ENCODE measurements at places on chromosomes 3 and 15.

GRCh38 chr15:68981941-68982340, 32.6 kb upstream of the NOX5 start:
- DNase-seq: no peak

DNA sequence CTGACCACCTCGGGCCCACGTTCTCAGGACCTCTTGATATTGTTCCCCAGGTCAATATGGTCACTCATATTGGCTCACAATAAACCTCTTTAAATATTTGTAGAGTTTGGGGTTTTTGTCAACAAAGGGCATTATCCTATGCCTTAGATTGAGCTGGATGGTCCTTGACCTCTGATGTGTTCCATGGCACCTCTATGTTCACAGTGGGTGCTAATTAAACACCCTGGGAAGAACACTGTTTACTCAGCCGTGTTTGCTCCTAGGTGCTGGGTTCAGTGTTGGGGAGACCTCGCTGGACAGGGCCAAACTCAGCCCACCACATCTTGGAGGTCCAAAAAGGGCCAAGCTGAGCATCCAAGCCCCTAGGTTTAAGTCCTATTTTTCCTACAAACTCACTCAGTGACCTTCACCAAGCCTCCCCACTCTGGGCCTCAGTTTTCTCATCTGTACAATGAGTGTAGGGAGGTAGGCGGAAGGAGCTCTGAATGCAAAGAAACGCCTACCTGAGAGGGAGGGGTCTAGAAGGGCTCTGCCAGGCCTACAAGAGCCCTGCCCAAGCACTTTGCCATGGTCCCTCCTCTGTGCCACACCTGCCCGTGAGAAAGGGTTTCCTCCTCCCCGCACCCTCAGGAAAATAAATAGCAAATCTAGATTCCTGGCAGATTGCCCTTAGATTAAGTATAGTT, 7.2 kb downstream of the FAM174B start:
- DNase-seq: no peak

DNA sequence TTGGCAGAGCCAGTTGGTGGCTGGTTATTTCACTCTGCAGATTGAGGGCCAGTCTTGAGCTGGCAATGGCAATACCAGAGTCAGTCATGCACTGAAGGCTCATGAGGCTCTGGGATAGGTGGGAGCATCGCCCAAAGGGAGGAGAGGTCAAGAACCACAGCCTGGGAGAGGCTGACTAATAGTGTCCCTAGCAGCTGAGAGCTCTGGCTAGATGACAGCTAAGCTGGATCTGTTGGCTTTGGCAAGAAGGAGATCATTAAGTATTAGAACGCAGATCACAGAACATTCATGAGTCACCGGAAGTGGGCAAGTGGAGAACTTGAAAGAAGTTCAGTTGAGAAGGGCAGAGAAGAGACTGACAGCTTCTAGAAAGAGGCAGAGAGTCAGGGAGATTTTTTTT, 521.1 kb downstream of the NR2F2 start:
- DNase-seq: no peak

GRCh38 chr15:60626051-60626450, 147.1 kb upstream of the ICE2 start:
- DNase-seq: no peak

DNA sequence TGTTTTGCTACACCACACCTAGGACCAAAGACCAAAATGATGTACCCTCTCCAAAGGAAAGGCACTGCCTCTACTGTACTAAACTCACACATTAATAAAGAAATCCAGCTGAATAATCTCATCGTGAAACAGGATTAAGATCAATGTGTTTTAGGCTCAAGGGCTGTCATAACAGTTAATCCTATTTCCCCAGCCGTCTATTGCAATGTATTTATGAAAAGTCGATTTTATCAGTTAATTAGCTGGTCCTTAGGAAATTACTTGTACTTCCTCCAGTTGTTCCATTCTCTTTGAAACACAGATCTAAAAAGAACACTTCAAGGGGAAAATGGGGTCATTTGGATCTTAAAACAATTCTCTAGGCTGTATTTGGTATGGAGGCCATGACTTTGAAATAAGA, 8.5 kb downstream of the ETV5 start:
- DNase-seq: no peak

- DNase-seq: no peak
Measured at GRCh38 chr3:66830301-66830700, 167.8 kb upstream of the KBTBD8 start.

- DNase-seq: no peak
Measured at GRCh38 chr3:108103040-108103751, 12.4 kb upstream of the CD47 start.

DNA sequence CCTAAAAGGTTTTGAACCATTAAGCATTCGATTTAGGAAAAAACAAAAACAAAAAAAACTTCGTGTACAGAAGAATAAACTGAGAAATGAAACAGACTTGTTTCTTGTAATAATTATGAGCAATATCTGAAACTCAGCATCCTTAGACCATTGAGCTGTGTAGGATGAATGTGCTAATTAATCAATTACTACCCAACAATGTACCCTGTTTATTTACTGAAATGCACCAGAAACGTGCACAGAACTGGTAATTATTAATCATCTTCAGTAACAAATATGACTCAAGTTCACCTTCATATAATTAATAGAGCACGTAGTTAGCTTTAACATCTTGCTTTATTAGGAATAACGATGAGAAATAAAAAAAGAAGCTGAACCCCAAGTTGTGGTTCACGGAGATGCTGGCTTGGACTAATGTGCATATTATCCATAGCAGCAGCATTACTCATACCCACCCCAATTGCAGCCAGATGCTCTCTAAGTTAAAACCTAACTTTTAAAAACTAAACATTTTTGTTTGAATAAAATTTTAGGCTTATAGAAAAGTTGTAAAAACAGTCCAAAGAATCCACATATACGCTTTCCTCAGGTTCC, 10.2 kb upstream of the C15orf61 start:
- DNase-seq: no peak

DNA sequence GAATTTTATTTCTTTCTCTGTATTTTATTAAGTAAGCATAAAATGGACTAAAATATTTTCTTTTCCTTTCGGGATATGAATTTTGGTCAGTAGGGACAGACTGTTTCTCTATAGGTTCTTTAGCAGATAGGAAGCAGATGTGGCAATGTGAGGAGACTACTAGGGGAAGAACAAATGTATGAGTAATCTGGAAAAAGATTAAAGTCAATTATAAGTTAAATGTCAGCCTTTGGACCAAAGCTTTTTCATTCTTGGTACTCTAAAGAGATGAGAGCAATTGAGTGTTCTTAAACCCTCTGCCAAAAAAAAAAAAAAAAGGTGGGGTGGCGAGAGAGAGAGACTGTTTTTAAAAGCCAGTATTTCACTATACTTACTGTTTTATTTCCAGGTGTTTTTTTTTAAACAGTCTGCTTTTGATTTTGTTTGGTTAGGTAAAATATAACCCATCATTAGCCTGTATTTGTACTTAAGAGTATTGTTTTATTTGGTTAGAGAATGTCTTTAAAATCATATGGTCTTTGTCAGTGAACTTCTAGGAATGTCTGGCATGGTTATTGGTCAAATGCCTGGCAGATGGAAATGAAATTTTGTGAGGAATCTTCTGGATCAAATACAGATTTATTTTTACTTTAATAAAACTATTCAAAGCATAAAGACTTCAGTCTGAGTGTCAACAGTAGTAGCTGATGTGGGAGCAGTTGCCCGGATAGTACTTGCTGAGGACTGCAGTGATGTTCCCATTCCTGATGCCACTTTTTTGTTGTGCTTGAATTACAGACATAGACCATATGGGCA, 63.8 kb downstream of the LRRC49 start:
- DNase-seq: no peak

DNA sequence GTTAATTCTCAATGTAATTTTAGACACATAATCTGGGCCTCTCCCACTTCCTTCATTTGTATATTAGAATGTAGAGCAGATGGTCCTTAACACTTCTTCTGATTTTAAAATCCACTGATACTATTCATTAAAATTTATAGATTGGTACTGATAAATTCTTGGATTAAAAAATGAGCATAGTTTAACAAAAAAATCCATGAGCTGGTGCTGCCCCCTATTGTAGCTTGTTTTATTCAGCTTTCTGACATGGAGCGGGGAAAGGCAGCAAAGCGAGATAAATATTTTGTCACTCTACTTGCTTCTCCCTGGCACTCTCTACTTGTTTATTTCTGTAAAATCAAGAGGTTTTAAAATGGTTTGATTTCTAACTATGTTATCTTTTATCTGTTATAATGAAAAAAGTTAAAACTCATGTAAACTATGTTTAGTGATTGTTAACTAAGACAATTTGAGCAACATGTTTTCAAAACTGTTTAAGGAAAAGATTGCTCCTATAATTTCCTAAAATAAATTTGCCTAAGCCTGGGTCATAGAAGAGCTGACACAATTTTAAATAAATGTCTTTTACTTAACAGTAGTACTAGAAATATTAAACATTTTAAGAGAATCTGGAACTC, 26.5 kb upstream of the PLOD2 start:
- DNase-seq: peak; percentile 21

DNA sequence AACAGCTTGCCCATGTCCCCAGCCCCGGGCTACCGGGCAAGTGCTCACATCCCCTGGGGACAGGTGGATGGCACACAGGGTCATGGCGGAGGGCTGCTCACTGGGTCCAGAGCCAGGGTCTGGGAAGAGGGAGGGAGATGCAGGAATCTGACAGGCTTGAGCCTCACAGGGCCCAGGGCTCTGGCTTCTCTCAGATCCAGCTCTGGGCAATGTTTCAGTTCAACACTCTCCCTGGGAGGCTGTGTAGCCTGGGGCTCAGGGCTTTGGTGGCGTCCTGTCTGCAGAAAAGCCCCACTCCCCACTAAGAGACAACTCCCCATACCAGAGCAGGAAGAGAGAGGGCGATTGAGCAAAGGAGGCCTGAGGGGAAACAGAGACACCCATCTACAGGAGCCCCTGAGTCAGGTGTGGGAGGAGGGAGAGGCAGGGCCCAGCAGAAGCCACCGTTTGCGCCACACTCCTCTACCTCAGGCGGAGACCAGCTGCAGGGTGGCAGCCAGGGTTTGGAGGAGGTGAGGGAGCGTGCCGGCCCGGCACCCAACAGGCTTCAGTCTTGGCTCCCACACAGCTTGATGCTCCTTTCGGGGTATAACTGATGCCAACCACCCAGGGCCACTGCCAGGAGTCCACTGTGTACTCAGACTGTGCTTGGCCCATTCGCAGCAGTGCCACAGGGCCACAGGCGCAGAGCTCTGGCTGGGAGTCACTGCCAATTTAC, 16.8 kb upstream of the SRP14 start:
- peak; percentile 40 for DNase-seq

DNA sequence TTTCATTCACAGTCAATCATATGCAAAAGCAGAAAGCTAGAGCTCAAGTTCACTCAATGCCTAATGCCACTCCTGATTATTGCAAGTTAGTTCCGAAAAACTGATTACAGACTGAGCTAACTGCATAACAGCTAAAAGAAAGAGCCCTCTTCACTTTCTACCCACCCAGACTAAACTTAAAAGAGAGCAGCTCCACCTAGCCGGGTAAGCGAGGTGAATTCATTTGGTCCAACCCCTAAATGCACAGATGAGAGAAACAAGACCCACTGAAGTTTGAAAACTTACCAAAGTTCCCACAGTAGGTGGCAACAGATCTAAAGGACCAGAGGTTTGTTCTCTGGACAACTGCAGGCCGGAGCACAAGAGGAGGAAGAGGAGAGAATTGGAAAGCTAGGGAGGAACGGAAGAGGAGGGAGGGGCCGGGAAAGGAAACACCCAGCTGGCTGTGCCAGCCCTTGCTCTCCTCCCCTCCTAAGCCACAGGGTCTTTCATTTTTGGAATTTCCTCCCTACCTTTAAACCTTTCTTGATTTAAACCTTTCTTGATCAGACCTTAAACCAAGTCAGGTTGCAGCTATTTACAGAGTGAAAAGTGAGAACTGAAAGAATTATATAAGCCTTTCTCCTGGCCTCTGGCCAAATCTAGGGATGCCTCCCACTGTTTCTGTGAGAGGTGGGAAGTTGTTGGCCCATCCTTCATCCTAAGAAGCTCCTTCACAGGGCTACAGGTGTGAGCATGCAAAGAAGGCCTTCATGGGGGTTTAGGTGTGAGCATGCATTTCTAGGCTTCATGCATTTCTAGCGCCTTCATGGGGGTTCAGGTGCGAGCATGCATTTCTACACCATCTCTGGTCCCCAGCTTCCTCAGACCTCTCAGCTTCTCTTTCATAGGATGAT, 114.7 kb upstream of the LMOD3 start:
- no peak for DNase-seq

DNA sequence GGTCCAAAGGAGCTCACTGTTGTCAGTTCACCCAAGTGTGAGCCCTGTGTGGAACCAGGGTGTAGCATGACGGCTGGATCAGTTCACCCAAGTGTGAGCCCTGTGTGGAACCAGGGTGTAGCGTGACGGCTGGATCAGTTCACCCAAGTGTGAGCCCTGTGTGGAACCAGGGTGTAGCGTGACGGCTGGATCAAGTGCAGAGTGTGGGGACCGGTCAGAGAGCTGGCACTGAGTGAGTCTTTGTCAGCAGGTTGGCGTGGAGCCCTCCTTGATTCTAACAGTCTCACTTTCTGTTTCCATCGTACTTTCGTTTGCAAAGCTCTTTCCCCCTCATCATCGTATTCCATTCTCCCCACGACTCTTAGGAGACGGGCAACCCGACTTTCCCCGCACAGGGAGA, 57.9 kb upstream of the DLG1 start:
- no peak for DNase-seq

- DNase-seq: no peak
Measured at GRCh38 chr15:45759936-45760335, 125.1 kb downstream of the SQOR start.

- DNase-seq: no peak
Measured at GRCh38 chr3:81352867-81353266, 408.6 kb downstream of the GBE1 start.

DNA sequence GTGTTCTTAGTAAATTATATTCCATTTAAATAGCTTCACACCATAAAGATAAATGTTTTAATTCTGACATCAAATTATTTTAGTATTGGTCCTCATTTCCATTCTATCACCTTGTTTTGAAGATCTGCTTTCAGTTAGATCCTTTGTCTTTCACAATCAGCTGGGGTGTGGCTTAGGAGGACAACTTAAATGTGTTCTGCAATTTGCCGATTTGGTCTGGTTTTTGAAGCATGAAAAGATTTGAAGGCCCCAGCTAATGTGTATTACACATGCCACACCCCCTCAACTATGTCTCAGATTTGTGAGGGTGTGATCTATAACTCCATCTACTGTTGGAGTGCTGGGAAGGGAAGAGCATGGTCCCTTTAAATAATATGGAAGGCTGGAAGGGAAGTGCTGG, 516.1 kb upstream of the GOLIM4 start:
- DNase-seq: no peak

DNA sequence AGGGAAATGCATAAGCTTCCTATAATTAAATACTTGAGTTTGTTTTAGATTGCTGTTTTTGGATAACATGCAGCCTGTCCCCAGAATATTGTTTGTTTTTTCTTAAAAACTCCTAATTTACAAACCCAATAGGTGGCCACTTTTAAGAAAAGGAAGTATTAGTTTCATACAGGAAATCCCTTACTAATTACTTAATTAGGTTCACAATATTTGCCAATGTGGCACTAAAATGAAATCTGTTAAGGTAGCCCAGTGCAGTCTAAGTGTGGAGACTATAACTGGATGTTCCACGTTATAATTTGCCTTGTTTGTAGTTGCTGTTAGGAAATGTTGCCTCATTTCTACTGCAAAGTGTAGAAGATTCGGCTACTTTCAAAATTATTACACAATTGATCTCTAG, 195.8 kb downstream of the BBX start:
- DNase-seq: no peak
